ENCODE measurements at places on chromosomes 1 and 21. TPM values are rescaled to one million over a fixed set of nuclear protein-coding genes. Genes with fewer than 3 reads are reported as not detected.

PTAFR gene
- 0.23 TPM for total RNA-seq

ILDR2 gene
- 0.09 TPM for total RNA-seq

ADAMTS1 gene
- total RNA-seq = 73.5 TPM

CD101 gene
- 0.09 TPM for total RNA-seq

SORT1 gene
- total RNA-seq = 5.6 TPM

OLFML2B gene
- 3.4 TPM for total RNA-seq

Data from pericardium fibroblast (primary cell).